ENCODE measurements at places on chromosomes 11 and 22.

DNA sequence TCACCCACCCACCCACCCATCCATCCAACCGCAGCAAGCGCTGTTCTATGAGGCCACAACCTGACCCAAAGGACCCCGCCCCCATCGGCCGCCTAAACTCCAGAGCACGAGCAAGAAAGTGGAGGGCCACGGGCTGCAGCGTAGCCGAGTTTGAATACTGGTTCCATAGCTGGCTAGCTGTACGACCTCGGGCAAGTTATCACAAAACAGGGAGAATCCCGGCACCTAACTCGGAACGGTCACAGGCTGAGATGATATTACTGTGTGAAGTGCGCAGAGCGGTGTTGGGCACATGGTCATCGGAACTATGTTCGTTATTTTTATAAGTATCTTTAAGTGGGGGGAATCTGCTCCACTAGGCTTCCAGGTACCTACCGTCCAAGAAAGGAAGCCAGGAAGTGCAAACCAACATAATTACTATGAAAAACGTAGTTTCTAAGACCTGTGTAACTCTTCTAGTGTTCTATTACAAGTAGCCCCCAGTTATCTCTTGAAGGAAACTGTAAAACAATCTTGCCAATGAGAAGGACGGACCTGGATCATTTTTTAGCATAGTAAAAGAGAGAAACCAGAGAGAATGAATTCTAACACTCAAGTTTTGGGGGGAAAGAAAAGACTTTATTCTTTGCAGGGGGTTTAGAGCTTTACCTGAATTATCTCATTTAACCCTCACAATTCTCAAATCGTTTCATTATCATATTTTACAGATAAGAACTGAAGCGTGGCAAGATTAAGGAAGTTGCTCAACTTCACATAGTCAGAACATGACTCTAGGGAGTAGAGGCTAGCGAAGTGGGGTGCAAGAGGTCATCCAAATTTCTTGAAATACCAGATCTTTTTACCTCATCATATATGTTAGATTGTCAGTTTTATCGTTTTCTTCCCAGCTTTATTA, 663 bp upstream of the BUD13 start:
- peak; percentile 11 for DNase-seq

GRCh38 chr22:31286360-31287255, 5.7 kb downstream of the PIK3IP1 start:
- no peak for DNase-seq

GRCh38 chr11:69435161-69435986, 46.1 kb upstream of the LINC01488 start:
- no peak for DNase-seq

- no peak for DNase-seq
Observed at GRCh38 chr22:32818446-32819115, 17.1 kb downstream of the TIMP3 start.

DNA sequence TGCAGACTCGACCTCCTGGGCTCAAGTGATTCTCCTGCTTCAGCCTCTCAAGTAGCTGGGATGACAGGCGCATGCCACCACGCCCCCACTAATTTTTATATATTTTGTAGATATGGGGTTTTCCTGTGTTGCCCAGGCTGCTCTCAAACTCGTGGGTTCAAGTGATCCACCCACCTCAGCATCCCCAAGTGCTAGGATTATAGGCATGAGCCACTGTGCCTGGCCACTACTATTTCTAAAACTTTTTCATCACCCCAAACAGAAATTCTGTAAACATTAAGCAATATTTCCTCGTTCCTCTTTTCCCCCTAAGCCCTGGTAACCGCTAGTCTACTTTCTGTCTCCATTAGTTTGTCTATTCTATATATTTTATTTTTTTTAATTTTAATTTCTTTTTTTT, 9.0 kb upstream of the ATG16L2 start:
- DNase-seq = no peak

- peak; percentile 63 for DNase-seq
Observed at GRCh38 chr22:47914481-47915097, 1152.1 kb downstream of the TBC1D22A start.

DNA sequence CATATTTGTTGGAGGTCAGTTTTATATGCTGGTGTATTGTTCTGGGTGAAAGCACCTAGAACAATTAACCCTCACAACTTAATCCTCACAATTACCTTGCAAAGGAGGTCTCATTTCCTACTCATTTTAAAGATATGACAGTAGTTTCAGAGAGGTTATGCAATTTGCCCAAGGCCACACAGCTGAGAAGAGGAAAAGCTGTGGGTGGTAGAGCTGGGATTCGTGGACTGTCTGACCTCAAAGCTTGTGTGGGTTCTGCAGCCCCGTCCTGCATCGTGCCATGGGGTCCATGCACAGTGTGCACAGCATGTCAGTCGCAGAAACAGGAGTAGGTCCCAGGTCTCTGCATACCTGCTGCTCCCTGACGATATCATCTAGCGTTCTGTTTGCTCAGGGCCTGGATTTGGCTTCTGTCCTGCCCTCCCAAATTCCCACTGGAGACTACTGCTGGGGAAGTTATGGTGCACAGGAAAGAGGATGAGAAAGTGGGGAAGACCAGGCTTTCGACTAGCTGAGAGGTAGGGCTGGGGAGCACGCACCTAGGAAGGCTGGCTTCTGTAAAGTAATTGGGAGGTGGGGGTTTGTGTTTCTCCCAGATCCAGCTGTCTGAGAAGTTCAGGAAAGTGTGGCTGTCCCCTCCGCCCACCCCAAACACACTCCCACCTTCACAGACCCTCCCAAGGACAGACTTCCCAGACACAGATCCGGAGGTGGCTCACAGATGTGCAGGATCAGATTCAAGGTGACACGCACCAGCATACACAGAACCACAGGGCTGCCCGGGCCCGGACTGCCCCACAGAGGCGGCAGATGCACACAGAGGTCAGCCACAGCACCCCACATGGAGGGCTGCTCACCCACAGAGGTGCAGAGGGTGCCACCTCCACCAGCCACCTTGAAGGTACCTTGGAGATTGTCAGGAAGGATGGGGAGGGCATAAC, 2.0 kb downstream of the BACE1 start:
- DNase-seq = no peak

DNA sequence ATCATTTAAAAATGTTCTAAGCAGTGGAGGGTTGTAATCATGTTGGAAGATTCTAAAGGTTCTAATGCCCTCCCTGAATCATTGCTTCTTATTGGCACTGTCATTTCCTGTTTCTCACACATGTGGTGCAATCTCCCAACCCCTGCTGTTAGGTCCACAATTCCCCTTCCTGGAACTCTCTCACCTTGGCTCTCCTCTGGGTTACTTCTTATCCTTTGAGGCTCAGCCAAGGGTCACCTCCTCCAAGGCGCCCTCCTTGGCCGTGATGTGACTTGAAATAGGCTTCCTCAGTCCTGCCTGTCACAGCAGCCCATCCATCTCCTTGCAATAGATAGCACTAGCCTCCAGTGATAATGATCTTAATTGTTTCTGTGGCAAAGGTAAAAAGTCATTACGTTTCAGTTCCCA, 149.8 kb downstream of the TTC17 start:
- peak; percentile 79 for DNase-seq
